ENCODE measurements at places on chromosomes 12 and 14.

DNA sequence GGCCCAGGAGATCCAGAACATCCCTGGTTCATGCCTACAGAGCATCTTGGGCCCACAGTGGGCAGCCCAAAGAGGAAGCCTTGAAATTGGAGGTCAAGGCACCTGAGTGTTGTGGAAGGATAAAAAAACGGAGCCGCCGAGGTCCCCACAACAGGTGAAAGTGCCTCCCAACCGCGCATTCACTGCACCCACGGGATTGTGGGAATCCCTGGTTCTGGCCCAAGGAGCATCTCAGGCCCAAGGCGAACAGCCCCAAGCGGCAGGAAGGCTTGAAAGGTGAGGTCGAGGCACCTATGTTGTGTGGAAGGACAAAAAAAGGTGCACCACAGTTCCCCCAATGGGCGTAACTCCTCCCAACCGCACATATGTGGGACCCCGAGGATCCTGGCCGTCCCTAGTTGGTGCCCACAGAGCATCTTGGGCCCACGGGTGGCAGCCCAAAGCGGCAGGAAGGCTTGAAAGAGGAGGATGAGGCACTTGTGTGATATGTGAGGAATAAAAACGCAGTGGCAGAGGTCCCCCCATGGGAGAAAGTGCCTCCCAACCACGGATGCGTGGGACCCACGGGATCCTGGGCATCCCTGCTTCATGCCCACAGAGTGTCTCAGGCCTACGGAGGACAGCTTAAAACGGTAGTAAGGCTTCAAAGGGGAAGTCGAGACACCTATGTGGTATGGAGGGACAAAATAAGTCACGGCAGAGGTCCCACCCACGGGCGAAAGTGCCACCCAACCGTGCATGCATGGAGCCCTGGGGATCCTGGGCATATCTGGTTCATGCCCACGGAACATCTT lies 583.9 kb downstream of the ALG10 start:
- no peak for DNase-seq

DNA sequence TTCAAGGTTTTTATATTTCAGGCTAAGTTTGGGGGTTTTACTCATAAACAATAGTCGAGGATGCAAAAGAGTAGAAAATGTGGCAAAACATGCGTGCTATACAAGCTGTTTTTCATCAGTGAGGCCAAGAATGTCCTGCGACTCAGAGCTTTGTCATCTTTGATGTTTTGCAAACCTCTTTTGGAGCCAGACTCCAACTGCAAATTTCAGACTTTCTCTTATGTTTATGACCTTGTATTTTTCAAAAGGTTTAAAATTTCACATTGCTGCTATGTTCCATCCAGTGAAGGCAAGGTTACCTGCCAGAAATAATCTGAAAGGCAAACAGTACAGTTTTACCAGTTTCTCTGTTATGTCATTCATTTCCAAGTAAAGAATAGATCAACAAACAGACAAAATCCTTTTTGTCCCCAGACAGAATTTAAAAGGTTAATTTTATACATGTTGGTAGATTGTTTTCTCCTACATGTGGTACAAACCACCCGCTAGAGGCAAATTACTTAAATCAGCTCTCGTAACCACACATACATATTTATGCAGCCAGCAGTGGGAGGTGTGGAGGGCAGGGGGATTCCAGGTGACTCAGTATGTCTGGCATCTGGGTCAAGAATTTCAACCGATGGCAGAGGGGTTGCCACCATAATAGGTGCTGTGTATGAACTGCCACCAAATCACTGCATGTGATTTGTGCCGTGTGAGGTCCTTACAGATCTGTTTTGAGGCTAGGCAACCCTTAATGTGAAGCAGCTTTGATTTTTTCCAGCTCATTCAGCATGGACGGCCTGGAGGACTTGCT lies 119.8 kb upstream of the CPM start:
- DNase-seq: no peak

DNA sequence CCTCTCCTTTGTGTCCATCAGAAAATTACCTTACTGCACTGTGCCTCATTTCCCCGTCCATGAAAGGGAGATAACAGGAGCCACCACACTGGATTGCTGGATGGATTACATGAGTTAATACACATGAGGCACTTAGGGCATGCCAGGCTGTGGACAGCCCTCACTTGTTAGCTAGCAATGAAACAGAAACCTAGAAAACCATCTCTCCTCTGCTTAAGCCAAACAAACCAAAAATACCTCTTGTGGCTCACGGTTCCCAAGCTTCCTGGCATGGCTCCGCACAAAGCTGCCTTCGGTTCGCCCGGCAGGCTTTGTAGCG lies 660 bp upstream of the HCFC2 start:
- DNase-seq: no peak

DNA sequence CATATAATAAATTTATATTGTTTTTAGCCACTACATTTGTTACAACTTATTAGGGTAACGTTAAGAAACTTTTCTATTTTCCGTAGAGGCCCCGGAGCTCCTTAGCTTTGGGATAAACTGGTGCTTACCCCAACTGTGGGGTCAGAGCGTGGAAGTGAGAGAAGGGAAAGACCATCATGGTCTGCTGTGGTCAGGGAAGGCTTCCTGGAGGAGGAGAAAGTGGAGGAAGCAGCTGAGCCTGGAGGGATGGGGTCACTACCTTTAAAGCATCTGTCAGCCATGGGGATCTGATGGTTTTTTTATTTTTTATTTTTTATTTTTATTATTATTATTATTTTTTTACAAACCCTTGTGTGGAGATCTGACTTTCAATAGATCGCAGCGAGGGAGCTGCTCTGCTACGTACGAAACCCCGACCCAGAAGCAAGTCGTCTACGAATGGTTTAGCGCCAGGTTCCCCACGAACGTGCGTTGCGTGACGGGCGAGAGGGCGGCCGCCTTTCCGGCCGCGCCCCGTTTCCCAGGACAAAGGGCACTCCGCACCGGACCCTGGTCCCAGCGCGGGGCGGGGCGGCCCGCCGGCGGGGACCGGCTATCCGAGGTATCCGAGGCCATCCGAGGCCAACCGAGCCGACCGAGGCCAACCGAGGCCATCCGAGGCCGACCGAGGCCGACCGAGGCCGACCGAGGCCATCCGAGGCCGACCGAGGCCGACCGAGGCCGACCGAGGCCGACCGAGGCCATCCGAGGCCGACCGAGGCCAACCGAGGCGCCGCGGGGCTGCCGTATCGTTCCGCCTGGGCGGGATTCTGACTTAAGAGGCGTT lies 1101.2 kb upstream of the TMEM132C start:
- peak; percentile 35 for DNase-seq

GRCh38 chr12:108685469-108686260 lies 45.7 kb downstream of the CORO1C start:
- no peak for DNase-seq

GRCh38 chr12:25089738-25090137 lies 105.2 kb downstream of the DNAI7 start:
- no peak for DNase-seq

DNA sequence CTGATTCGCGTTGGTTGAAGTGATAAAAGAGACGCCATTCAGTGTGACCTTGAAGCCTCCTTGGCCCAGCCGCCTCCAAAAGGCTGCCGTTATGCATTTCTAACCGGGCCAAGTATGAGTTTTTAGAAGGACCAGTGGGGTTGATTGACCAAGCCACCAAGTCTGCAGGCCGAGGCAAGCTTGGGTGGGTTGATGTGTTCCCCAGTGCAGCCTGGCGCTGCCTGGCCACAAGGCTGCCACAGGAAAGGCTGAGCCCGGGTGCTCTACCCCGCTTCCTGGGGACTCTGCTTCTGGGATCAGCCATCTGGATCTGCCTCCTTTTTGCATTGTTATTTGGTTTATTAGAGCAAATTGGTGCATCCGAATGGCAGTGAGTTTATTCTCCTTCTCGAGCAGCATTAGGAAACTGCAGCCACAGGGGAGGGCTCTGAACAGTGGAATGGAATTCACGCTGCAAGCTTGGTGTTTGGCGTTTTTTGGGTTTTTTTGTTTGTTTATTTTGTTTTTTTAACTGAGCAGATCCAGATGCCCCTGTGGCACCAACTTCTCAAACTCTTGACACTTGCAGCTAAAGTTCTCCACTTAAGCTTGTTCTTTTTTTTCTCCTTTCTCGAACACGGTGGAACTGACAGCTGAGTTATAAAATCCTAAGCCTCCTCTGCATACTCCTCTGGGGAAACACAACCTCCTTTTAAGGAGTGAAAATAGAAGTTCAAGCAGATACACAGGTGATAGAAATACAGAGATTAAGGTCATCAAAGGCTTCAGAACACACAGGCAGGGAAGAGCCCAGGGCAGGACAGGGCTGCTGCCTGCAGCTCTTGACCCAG lies 145.4 kb upstream of the FKBP4 start:
- DNase-seq: no peak

GRCh38 chr14:64806862-64807495 lies 72.7 kb downstream of the SPTB start:
- DNase-seq: no peak

DNA sequence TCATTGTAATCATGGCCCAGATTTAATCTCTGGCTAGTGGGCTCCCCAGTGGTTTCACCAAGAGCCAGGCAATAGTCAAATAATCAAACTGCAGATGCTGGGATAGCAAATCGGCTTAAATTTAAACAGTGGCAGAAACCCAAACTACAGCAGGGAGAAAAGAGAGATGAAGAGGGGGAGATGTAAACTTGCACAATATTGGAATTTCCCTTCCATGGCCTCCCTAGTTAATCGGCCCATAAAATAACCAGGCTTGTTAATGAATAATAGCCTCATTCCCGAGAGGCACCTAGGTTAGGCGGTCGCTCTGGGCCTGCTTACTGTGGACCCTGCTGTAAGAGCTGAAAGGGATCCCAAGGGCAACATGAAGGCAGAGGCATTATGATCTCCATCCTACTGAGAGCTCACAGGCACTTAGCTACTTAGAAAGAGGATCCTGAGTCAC lies 116.2 kb downstream of the NUAK1 start:
- DNase-seq: no peak

DNA sequence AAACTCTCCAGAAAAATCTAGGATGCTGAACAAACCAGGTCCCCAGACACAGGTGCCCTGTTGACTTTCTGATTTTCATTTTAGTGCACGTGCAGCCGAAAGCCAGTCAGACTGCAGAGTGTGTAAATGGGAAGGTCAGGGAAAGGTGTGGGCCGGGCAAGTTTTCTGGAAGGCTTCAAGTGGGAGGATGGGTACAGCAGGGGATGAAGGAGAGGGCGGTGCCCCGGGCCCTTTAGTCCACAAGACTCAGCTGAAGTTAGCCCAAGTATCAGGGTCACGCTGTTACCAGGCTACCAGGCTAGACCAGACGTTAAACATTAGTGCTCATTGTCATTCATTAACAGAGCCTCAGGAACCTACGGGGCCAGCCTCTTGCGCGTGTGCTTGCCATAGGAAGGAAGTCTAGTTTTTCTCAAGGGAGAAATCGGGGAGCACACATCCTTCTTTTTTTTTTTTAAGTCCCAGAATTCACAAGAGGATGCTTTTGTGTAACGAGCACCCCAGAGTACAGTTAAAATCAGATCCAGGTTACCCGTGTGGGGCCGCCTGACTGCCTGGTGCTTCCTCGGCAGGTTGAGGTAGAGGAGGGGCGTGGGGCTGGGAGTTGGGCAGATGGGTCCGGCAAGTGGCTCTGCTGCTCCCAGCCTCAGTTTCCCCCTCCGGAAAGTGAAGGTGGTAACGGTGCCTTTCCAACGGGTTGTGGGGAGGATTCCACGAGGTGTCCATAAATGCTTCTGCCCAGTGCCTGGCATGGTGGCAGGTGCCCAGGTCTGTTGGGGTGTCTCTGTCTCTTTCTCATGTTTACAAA lies 19.1 kb downstream of the BCL7A start:
- DNase-seq: no peak

- no peak for DNase-seq
Measured at GRCh38 chr12:125194163-125194773, 129.0 kb downstream of the AACS start.

DNA sequence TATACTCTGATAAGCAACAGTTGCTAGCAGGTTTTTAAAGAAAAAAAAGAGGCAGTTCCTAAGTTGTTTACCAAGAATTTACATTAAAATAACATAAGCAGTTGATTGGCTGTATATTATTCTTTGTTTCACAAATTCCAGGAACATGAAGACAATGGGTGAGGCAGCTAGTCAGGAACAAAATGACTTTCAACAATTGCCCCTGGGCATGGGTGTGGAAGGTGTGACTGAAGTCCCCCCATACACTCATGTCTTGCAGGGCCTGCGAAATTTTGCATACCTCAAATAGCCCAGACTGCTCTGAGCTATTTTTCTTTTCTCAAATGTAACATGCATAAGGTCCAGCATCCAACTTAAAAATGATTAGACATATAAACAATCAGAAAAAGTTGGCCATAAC lies 267.2 kb upstream of the DIO3 start:
- DNase-seq: no peak

DNA sequence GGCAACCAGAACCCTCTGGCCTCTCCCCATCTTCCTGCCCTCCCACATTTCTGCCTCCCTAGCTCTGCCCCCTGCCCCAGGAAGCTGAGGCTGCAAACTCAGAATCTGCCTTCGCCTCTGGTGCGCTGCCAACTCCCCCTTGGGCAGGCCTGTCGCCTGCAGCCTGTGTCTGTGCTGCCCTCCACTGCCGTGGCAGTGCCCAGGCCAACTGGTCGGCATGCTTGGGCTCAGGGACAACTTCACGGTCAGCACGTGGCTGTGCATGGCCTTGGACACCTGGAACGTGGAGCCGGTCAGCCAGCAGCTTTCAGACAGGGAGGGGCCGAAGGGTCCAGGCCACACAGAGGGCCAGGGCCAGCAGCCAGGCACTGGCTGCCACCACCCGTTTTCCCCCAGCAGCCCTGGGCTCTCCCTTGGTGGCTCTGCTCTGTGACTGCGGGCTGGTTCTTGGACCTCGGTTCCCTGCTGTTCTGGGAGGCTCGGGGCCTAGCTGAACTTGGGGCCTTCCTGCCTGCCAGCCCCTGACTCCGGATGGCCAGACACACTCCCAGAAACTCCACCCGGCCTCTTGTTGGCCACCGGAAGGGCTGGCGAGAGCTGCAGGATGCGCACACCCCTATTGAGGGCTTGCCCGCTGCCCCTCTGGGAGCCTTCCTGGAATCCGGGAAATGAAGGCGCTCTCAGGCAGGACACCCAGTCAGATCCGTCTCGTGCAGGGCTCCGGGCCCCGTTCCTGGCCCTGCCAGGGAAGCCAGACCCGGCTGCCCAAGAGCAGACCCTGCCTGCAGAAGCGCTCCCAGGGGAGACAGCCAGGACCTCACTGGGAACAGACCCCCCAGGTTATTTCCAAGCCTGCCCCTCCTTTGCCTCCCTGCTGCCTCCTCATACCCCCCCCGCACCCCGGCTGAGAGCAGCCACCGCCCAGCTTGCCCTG lies 34.2 kb upstream of the PPP1R13B start:
- DNase-seq: no peak

- no peak for DNase-seq
Measured at GRCh38 chr14:75428230-75429104, 645 bp downstream of the JDP2 start.

DNA sequence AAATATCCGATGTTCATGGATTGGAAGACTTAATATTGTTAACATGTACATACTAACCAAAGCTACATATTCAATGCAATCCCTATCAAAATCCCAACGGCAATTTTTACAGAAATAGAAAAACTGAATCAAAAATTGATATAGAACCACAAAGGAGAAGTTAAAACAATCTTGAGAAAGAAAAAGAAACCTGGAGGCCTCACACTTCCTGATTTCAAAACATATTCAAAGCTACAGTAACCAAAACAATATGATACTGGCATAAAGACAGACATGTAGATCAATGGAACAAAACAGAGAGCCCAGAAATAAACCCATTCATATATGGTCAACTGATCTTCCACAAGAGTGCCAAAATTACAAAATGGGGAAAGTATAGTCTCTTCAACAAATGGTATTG lies 5.4 kb upstream of the PELI2 start:
- DNase-seq: no peak

- no peak for DNase-seq
Measured at GRCh38 chr12:109589691-109590245, 16.2 kb downstream of the MVK start.
